ENCODE measurements at places on chromosomes 7 and 10. TPM values are rescaled to one million over a fixed set of nuclear protein-coding genes. Genes with fewer than 3 reads are reported as not detected.
A peak's percentile ranks its signal among the peaks of the same experiment; 100 is the strongest.

Gene MMD2
- not detected for total RNA-seq

Gene LMOD2
- total RNA-seq = not detected

Gene HOXA7
- total RNA-seq = 34.8 TPM

Gene GSDME
- 4.6 TPM for total RNA-seq

Gene TWIST1
- total RNA-seq = 0.58 TPM

Gene WDFY4
- 7.6 TPM for total RNA-seq

Gene MBL2
- total RNA-seq = not detected

Gene PPP1R3A
- total RNA-seq = not detected

Gene SOSTDC1
- total RNA-seq = 9.0 TPM

DNA sequence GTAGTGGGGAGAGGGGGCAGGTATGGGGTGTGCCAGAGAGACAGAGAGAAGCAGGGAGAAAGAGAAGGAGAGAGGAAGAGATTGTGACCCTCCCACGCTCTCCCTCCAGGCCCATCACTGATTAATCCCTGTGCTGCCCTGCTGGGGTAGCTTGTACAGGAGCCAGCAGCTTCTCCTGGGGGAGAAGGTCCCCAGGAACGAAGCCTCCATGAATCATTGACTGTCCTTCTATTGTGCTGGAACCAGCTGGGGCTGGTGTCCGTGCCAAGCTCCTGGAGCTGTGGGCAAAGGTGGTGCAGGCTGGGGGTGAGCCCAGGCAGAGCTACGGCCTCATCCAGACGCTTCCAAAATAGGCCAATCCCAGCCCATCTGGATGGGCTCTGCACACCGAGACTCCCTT, 20.9 kb downstream of the AQP1 start:
- DNase-seq = no peak

DNA sequence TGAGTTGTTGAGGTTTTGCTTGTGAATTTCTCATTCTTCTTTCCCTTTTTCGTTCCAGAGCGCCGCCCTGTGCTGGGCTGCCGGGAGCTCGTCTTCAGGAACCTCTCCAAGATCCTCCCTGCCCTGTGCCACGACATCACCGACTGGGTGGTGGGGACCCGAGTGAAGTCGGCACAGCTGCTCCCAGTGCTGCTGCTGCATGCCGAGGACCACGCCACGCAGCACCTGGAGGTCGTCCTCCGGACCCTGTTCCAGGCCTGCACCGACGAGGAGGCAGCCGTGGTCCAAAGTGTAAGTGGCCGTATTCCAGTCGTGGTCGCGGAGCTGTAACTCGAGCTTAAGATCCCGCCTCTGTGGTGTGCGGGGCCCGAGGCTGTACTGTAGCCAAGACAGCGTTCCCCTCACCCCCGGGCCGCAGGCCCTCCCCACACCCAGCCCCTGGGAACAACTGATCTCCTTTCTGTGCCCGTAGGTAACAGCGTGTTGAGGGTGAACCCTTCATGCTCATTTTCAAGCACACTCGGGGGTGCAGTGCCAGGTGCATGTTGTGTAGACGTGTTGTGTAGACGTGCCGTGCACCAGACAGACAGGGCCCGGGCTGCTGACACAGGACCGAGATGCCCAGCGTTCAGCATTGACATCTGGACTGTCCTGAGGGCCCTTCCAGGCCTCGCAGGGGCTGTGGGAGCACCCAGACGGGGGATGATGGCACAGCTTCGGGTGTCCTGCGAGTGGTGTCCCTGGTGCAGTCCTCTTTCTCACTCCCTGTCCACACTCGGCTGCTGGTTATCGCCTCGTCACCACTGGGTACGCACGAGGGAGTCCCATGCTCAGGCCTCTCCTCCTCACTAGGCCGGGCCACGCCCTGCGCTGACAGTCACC, 27.7 kb upstream of the PRKAR1B start:
- DNase-seq = no peak

DNA sequence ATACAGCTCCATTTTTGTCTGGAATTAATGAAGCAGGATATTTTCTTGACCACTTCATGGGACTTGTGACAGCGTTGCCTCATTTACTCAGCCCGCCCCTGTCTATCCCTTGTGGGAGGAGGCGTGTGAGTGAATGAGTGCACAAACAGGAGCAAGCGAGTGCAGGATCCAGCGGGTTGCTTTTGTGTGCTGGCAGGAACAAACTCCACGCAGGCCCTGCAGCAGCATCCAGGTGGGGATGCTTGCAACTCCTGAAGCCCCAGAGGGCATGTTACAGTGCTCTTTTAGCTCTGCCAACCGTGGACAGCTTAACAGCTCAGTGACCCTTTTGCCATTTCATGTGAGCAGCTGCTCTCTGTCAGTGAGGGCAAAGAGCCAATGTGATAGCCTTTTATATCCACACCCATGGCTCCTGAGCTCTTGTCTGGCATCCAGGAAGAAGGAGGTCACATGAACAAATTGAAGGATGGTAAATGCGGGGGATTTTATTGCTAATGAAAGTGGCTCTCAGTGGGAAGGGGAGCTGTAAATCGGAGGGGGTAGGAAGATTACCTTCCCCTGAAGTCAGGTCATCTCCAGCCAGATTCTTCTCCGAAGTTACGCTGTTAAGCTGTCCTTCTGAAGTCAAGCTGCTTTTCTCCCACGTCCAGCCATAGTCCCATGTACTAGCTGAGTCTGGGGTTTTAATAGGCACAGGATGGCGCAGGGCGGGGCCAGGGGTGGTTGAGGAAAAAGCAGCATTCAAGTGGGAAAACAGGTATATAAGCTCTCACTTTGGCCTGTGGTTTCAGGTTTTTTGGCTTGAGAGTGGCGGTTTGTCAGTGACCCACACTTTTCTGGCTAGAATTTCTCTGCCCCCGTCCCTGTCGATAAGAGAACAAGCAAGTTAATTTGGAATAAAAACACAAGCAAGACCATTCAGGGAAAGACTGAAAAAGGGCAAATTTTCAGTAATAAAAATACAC, 714.7 kb upstream of the MBL2 start:
- DNase-seq = no peak

GRCh38 chr7:39212876-39213275, 235.2 kb downstream of the POU6F2 start:
- DNase-seq = no peak

- DNase-seq = no peak
Observed at GRCh38 chr7:50293509-50294179, 10.9 kb upstream of the IKZF1 start.

DNA sequence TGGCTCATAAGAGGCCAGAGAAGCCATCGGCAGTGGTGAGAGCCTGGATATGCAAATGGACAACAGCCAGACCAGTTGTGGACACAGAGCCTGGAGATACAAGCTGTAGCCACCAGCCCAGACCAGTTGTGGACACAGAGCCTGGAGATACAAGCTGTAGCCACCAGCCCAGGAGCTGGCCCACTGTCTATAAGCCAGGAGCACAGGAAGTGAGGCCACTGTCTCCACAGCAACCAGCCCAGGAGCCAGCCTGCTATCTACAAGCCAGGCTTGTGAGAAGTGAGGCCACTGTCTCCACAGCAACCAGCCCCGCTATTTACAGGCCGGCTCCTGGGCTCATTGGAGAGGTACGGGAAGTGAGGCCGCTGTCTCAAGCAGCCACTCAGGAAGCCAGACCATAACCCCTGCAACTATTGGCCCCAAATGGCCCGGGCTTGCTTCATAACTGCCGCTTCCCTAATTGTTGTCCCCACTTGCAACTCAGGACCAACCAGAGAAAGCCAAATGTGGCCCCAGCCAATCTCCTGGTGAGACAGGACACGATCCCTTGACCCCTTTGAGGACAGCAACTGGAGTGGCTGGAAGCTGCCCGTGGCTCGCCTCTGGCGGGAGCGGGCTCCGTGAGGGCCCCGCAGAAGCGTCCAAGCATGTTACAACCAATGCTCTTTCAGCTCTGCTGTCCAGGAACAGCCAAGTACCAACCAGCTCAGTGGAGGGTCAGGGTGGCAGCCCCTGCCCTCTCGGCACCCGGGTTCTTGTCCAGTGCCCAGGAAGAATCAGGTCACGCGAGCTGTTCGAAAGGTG, 44.1 kb upstream of the CNPY1 start:
- DNase-seq = peak; percentile 71

DNA sequence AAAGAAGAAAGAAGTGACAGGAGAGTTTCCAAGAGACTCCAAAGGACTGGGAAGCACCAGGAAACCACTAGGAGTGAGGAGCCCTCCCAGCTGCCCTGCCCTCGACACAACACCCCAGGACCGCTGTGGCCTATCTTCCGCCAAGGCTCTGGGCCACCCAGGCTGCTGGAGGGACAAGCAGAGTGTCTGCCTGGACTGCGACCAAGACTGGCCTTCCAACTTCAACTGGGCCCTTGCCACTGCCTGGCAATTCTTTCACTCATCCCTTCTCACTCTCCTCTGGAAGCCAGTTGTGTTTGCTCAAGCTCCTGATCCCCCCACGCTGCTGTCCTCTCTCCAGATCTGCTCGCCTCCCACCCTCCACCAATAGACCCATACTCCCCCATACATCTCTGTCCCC, 10.2 kb downstream of the KIAA1549 start:
- no peak for DNase-seq

DNA sequence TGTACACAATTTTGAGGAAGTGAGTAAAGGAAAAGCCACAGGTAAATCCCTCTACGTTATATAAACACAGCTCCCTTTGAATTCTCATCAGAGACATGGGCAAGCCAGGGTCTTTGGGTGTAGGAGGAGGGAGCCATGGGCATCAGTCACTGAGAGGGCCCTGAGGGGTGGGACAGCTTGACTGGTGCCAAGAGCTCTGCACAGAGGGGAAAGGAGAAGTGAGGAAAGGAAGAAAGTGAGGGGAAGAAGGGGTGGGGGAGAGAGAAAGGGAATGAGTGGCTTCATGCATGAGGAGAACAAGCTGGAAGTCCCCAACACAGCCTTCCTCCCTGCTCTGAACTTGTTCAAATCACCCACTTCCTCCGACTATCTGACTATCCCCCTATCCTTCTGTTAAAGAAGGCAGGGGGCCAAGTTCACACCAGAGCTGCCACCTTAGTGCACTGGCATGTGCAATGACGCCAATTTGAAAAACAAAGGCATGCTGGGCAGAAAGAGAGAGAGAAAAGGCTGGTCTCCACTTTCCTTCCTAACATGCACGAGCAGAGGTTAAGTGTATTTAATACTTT, 16.4 kb upstream of the RNF148 start:
- no peak for DNase-seq

- no peak for DNase-seq
Observed at GRCh38 chr7:145817687-145818086, 298.9 kb upstream of the CNTNAP2 start.

DNA sequence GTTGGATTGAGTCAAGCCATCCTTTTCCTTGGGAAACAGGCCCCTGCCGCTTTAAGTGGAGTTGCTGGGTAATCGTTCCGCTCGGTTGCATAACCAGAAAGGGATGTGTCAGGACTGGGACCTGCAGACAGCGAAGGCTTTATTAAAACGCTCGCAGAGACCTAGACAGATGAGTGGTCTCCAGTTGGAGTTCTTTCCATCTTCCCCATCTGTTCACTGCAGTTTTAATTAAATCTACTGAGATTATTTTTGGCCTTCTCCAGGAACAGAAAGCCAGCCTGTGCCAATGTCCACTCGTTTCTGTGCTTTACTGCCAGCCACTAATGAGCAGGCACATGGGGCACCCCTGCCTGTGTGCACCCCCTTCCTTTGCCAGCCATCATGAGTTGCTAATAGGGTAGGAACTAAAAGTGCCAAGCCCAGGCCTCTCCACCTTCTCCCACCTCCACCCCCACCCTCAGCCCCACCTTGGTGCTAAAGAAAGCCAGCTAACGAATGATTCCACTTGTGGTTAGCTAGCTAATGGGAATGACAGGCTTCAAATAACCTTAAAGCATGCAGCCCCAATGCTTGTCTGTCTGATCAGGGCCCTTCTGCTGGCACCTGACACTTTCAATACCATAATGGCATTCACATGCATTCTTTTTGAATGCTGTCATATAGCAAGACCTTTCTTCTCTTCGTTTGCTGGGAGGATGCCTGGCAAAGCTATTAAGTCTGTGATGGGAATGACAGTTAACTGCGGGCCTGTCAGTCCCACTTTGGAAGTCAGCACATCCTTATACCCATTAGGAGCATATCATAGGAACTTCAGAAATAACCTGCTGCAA, 556.8 kb upstream of the GALNT17 start:
- DNase-seq = no peak

GRCh38 chr10:22693371-22693784, 21.0 kb downstream of the PIP4K2A start:
- no peak for DNase-seq

DNA sequence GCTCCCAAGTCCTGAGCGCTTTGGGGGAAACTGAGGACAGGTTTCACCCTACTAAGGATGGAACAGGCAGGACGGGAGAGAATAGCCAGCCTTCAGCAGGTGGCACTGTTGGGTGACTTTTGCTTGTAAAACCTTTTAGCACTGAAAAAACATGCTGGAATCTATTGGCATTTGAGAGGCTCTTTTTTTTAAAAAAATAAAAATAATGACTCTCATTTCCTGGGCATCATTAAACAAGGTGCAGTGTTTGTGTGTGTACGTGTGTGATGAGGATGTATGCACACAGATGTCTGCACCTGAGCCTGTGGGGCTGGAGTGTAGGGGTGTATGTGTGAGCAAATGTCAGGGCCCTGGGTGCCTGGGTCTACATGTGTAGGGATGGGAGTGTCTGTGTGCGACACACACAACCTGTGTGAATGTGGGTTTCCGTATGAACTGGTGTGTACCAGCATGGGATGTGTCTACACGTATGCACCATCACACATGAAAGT, 177.9 kb downstream of the RPS24 start:
- DNase-seq = no peak

DNA sequence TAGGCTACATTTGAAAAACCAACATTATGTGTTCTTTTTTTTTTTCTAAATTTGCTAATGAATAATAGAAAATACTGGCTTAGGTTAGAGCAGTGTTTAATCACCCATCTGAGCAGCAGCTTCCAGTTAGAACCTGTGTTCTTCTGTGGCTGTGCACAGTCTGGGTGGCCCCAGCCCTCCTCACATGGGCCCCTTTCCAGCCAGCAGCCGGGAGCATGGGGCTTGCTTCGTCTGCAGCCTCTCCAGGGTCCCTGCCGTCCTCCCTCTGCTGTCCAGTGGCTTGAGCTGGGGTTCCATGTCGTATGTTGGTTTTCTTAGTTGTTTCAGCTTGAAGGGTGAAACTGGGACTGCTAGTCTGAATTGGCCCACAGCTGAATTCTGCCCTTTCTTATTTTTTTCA, 37.3 kb downstream of the BNIP3 start:
- no peak for DNase-seq

GRCh38 chr10:48655411-48656240, 29.0 kb upstream of the WDFY4 start:
- peak; percentile 77 for DNase-seq

- DNase-seq = peak; percentile 38
Observed at GRCh38 chr7:8147760-8148463, 114.1 kb downstream of the ICA1 start.

- no peak for DNase-seq
Observed at GRCh38 chr7:21923658-21924057, 22.0 kb downstream of the CDCA7L start.

DNA sequence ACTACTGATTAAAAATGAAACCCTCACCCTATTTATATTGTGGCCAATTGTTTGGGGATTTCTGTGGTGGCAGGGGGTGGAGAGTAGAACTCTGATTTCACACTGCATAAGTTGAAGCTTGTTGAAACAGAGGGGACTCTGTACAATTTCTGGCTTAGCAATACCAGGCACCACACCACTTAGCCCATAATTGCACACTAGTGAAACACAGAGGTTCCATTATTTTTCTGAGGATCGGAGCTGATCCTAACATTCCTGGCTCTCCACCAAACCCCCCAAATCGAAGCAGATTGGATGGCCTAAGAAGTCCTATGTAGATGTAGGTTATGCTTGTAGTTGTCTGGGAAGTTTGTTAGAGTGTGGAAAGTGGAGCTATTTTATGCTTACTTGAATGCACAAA, 47.0 kb downstream of the PTN start:
- DNase-seq = no peak

GRCh38 chr7:130174237-130174959, 30.8 kb downstream of the TMEM209 start:
- DNase-seq = no peak

GRCh38 chr10:32979041-32979440, 21.0 kb upstream of the ITGB1 start:
- DNase-seq = no peak

Data from stomach (tissue), 19 donors.